ENCODE measurements at places on chromosomes 7 and 10.

DNA sequence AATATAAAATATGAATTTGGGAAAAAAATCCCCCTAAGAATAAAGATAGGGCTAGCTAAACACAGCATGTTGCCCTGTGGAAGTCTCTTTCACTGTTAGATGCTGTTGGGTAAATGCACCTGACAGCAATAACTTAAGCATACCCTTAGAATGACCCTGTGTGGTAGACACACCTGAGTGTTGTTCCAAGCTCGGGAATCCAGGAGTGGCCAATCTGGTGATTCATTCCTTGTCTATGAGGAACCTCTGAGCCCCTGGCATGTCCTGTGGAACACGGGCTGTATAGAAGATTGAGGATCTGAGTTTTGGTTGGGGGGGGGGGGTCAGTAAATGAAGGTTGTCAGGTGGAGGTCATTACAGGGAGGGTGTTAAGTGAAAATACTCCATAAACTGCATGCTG is 730.0 kb upstream of the IGFBP3 start:
- no peak for DNase-seq

DNA sequence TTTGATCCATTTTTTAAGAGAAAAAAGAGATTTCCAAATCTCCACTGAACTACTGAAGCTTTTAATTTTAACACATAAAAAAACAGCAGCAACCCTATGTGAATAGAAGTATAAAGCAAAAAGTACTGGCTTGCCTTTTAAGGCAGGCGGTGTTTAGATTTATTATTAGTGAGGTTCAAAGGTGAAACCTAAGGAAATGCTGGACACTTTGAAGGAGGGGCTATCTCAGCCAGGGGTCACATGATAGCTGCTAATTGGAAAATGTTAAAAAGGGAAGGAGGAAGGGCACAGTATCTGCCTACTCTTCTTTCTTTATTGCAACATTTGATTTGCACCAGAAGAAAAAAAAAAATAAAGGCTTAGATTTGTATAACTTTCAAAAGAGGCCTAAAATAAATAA is 183.8 kb downstream of the SKAP2 start:
- DNase-seq, result no peak

GRCh38 chr7:140005341-140005740 is 57.4 kb downstream of the PARP12 start:
- DNase-seq, result no peak

DNA sequence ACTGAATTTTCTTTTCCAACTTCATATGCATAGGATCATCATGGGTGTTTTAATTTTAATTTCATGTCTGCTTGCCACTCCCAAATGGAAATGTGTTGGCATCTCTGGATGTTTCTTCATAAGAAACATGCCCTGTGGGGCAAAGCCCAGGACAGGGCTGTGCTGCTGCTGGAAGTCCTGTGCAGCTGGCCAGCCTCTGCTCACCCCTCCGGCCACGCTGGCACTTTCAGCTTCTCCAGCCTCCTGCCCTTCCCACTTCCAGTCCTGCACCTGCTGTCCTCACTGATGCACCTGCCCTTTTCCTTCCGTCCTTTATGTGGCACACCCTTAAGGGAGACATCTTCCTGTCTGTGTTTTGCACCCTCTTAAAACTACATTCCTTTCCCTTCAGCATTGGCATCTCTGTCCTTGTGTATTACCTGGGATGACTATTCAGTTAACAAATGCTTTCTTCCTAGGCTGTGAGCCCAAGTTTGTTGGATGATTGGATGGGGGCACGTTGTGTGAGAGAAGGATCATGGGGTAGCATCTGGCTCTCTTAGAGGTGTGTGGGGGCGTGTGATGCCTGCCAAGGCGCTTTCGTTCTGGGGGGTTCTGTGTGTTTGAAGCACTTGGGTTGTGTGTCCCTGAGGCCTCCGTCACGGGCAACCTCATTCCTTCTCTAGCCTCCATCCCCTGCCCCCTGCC is 56.8 kb downstream of the TCF7L2 start:
- DNase-seq, result no peak

DNA sequence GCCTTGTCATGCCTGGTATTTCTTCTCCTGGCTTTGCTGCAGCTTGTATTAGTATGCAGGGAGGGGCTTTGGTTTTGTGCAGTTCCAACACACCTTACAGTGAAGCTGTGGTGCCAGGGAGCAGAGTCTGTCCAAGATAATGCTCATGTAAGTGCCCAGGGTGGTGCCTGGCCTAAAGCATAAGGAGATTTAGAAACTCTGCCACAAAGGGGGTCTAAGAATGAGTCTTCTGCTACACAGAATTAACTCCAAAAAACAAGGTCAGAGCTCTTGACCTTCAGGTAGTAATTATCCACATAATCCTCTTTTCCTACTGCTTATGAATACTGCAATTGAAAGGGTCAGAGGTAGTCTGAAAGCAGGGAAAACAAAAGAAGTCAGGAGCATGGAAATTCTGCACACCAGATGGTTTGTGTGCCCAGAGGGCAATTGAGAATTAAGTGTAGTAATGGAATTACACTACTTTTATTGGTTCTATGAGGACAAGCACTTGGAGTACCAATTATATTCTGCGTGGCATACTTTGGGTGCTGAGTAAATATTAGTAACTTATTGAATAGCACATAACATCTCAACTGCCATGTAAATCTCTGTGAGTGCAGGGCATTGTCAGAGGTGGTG is 121.5 kb downstream of the KAT6B start:
- DNase-seq, result no peak

DNA sequence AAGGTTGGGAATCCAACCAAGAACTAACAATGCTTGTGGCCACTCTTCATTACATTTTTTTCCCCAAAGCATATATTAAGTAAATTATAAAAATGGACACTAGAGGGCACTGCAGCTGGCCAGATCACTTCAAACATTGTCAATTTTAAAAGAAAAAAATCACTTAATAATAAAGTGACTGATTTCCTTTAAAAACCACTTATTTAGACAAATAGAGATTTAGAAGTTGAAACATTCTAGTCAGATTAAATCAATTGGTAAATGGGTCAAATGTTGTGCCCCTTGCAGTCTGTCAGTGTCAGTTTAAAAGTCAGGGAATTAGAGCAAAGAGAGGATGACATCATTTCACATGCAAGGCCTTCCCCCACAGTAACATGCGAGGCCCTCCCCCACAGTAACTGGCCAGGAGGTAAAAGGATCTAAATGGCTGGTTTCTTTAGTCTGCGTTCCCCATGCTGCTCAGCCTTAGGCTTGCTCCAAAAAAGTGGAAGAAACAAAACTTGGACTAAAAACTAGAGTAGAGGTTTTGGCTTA is 177.9 kb downstream of the SKAP2 start:
- DNase-seq, result peak; percentile 85

GRCh38 chr10:111034598-111035310 is 42.1 kb upstream of the ADRA2A start:
- DNase-seq, result peak; percentile 20
